ENCODE measurements at places on chromosomes 13 and 19.

- DNase-seq: no peak
These were observed 33.9 kb downstream of the MCF2L start for GRCh38 chr13:113002913-113003290.

GRCh38 chr19:32041681-32042292, 303.6 kb upstream of the ZNF507 start:
- peak; percentile 5 for DNase-seq

DNA sequence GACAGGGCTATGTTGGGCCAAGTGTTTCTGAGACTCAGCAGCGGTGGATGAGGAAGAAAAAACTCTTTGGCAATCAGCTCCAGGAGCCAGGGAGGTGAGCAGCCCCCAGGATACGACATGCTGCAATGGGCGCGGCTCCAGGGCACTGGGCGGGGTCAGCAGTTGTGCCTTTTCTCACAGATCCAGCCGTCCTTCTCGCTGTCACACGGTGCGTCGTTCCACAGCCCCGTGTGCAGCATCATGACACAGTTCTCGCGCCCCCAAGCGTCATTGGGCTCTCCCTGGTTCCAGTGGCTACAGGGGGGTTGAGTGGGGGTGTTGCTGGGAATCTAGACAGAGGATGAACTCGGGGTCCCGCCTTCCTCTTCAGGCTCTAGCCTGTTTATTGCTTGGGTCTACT, 2.7 kb downstream of the CLEC4G start:
- no peak for DNase-seq

DNA sequence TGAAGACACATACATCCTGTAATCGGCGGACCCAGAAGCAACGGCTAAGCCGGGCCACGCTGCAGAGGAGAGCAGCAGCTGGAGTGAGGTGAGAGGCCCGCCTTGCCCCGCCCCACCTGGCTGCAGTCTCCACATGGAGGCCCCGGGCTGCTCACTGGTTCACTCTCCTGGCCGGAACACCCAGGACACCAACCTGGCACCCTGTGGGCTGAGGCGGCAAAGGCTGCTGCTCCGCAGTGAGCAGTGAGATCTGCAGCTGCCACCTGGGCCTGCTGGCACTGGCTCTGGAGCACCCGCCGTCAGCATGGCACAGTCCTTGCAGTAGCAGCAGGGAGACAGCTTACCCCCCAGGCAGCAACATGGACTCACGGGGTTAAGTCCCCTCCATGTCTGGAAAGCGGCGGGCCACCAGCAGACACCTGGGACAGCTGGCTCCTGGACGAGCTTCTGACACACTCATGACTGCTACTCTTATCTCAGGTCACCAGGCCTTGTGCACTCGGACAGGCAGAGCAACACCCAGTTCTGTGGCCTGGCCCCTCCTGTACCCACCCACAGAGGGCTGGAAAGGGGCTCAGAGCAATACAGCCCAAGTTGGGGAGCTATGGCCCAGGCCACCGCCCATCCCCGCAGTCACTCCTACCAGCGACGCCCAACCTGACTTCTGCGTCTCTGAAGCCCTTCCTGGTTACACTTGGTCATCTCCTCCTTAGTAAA, 13.2 kb upstream of the KPTN start:
- DNase-seq: no peak

GRCh38 chr13:87671753-87672605, 808 bp downstream of the SLITRK5 start:
- no peak for DNase-seq

GRCh38 chr19:19403373-19403901, 2.0 kb upstream of the GATAD2A start:
- no peak for DNase-seq

- no peak for DNase-seq
These were observed 1.3 kb downstream of the IL11 start for GRCh38 chr19:55368701-55369563.

- no peak for DNase-seq
These were observed 2.7 kb upstream of the ZFP82 start for GRCh38 chr19:36420961-36421748.

GRCh38 chr13:34730961-34731360, 211.1 kb upstream of the NBEA start:
- DNase-seq: no peak

GRCh38 chr19:325173-325936, 19.2 kb downstream of the MIER2 start:
- no peak for DNase-seq

DNA sequence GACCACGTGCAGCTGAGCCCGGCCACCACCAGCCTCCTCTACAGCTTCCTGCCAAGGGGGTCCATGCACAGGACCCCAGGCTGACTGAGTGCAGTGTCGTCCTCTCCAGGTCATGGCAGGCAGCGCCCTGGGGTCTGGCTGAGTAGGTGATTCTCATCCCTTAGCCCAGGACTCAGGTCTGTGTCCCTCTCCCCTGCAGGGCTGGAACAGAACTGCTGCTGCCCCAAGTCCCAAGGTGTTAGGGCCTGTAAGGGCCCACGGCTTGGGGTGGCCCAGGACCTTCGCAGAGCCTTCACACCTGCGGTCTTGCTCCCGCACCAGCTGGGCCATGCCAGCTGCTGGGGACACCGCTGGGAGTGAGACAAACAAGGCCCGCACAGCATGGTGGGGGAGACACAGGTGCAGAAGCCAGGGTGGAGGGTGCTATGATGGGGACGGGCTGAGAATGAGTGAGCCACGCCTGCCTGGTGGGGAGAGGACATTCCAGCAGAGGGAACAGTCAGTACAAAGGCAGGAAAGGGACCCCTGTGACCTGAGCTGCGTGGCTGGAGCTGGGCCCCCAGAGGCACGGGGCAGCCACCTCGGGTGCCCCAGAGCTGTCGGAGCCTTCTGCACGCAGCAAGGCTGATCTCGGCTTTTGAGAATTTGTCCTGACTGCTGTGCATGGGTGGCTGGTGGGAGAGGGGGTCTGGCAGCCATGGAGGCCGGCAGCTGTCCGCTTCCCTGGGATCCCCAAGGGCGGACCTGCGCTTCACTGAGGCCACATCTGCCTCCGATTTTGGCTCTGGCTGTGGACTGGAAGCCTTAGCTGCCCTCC, 11.9 kb downstream of the PLEKHF1 start:
- DNase-seq: no peak

DNA sequence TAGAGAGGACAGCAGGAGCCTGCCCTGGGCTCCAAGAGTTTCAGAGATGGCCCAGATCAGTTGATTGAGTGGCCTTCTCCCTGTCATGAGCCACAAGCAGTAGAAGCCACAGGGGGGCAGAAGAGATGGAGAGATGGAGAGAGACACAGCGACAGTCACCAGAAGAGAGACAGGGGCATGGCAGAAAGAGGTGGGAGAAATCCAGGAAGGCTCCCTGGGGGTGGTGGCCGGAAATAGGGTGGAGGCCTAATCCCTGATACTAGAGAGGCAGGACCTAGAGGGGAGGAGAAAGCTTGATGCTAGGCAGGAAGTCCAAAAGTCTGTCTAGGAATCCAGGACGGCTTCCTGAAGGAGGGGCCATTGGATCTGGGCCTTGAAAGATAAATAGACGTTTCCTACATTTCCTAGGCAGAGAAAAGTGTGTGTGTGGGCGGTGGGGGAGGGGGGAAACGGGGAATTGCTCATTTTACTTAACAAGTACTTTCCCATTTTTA, 9.6 kb upstream of the TPM4 start:
- no peak for DNase-seq

GRCh38 chr19:2457394-2458037, 757 bp upstream of the LMNB2 start:
- DNase-seq: no peak

DNA sequence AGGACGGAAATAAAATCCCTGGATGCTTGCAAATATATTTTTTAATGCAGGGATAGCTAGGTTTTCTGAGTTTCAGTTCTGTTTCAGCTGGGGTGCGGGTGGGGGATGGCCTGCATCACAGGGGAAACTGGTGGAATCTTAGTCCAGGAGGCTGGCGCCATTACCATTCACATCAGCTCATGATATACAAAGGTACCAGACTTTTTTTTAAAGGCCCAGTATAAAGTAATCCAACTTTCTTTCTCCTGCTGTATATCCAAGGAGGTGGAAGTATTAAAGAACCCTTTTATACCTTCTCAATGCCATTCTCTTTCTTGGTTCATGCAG, 343.8 kb downstream of the KCNRG start:
- DNase-seq: no peak

DNA sequence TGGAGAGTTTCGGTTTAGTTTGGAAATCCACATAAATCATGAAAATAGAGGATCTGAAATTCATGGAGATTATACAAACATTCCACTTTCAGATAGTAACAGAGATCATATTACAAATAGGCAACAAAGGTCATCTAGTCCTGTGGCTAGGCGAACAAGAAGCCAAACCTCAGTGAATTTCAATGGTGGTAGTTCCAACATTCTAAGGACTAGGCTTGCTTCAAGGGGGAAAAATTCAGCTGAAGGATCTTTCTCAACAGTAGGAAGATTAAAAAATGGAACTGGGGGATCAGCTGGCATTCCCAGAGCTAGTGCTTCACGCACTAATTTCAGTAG, 47.0 kb downstream of the FOXO1 start:
- no peak for DNase-seq

DNA sequence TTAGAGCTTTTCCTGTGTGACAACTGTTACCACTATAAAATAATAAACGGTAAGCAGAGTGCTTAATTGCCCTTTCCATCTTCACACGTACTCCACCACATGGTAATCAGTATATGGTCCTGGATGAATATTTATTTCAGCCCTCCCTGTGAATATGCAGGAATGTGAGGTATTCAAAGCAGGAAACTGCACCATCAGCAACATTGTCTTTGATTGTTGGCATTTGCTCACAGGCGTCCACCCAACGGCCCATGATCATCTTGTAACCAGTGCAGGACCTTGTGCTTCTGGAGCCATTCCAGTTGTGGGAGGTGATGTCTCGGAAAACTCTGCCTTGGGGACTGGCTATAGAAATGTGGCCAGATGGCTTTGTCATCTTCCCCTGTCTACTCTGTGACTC, 132.6 kb downstream of the COG6 start:
- no peak for DNase-seq

DNA sequence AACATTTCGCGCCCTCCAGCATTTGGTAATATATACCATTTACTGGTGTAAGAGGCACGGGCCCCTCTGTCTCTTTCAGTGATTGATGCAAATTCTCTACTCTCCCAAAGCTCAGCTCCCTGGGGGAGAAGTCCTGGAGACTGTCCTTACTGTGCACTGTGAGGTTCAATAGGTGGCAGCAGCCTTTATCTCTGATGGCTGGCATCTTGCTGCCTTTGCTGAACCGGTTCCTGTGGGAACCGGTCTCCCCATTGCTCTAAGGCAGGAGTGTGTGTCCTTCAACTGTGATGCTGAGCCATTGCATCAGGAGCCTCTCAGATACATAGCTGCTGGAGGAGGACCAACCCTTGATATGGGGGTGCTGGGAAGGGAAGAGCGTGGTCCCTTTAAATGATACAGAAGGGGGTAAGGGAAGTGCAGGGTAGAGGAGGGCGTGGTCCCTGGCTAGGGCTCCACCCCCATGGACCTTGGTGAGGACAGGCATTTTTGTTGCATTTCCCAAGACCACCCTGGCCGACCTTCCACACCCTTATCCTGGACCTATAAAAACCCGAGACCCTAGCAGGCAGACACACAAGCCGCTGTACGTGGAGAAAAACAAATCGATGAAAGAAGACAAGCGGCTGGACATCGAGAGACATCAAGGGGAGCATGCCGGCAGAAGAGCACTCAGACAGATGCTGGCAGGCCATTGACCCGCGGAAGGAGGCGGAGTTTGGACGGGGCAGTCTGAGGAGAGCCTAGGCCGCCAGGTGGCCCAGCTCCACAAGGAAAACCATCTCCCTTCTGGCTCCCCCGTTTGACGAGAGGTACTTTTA, 41.1 kb upstream of the GTF3A start:
- DNase-seq: no peak

DNA sequence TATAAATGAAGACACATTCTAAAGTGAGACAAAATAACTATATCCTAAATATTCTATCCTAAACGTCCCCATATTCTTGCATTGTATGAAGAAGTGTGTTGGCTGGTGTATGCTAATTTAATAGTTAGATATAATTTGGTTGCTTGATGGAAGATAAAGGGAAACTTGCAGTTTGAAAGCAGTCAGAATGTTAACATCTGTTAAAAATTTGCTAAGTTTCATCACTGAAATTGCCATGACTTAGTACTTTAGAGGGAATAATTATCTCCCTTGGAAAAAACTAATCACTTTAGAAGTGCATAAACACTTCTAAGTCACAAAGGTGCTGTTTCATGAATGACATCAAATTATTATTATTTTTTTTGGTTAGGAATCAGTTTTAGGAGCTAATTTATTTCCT, 61.6 kb downstream of the ITGBL1 start:
- DNase-seq: no peak

GRCh38 chr13:110610955-110611595, 4.3 kb upstream of the NAXD start:
- DNase-seq: no peak

GRCh38 chr13:29621841-29622240, 26.4 kb upstream of the SLC7A1 start:
- no peak for DNase-seq

DNA sequence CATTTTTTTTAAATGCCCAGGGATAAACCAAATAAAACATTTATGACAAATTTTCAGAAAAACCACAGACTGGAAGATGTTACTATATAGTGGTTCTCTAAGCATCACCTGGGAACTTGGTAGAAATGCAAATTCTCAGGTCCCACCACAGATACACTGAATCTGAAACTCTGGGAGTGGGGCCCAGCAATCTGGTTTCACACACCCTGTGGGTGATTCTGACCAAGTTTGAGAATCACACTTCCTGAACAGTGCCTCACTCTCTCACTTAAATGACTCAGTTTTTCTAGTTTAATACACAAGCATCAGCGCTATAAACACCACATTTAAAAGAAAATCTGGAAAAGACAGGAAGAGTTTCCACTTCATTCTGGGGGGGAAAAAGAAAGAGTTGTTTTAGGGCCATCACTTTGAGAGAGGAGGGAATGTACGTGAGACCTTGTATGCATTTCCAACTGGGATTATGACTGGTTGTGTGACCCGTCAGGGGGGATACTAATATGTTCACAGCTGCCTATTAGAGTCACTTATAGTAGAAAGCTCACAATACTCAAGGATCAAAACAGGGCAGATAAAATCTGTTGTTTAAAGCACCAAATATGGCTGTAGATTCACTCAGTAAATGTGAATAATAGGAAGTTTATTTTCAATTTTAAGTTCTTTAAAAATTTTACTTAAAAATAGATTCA, 567.7 kb downstream of the GPC6 start:
- DNase-seq: no peak

DNA sequence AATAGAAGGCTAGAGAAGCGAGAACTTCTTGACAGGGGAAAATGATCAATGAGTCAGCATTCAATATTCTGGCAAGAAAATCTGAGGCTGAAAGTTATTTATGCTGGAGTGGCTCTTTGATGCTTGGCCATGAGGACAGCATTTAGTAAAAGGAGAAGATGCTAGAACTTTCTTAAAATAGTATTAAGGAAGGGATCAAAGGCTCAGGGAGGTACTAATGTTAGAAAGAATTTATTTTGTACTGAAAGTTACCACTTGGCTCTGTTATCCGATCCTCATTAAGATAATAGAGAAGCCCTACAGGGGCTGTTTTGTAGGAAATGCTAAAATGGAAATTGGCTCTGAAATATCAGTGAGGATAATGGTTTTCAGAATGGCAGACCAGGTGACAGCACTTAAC, 1774.6 kb upstream of the PCDH20 start:
- no peak for DNase-seq

Data from KG1 (cell line).